ENCODE measurements at places on chromosomes 11 and 22.

DNA sequence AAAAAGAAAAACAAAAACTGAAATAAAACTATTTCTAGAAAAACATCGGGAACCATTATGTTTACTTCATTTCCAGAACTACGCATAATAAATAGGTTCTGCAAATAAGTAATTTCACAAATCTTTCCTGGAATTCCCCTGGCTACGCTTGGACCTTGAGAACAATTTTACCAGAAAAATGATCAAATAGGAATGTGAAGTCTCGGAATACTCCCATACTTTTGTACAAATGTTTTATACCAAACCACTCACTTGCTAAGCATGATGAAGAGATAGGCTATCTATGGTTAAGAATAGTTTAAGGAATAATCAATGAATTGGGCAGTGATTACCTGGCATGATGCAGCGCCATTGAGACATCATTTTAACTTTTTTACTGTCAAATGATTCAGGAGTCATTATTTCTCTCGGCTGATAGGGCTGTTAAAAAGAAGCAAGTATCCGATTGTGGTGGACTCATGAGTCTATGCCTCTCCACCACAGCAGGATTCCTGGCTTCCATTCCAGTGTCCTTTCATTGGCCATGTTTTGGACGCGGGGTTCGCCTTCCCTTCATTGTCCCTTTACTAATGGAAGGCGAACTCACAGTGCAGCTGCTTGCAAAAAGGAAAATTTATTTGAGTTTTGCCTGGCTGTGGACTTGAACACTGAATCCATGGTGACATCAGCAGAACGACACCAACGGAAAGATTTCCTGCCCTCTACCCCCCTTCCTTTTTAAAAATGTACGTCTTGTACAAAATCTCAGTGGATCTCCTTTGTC lies 39.9 kb upstream of the BLID start:
- no peak for DNase-seq

DNA sequence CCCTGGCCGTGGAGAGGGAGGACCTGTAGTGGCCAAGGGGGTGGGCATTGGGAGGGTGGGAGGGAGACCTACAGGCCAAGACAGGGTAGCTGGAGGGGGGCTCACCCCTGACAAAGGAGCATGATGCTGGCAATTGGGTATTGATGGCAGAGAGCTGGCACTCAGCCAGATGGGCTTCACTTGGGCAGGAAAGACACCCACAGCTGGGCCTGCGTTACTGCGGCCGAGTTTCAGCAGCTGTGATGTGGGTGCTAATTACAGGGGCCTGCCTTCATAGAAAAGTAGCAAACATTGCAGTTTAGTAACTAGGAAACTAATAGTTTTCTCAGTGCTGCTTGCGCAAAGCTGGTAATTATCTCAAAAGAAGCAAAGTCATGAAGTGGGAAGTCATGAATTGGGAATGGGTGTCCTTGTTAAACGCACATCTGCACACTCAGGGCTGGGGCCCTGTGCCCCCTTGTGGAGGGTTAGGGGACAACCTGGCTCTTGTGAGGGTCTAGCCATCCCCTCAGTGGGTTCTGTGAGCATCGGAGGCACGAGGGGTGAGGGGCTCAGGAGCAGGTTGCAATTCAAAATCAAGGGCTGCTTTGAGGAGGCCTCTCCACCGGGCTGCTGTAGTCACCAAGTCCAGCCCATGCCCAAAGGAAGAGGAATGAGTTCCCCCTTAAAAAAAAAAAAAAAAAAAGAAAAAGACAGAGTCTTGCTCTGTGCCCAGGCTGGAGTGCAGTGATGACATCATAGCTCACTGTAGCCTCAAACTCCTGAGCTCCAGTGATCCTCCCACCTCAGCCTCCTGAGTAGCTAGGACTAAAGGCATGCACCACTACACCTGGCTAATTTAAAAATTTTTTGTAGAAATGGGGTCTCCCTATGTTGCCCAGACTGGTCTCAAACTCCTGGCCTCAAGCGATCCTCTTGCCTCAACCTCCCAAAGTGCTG lies 24.4 kb upstream of the TXNRD2 start:
- DNase-seq, result peak; percentile 4

- DNase-seq, result no peak
Measured at GRCh38 chr22:46967445-46968358, 205.3 kb downstream of the TBC1D22A start.

- no peak for DNase-seq
Measured at GRCh38 chr11:38553148-38553547, 1955.1 kb upstream of the RAG2 start.

GRCh38 chr22:47107431-47107830 lies 345.0 kb downstream of the TBC1D22A start:
- DNase-seq, result peak; percentile 6

- no peak for DNase-seq
Measured at GRCh38 chr11:35787013-35787504, 124.5 kb downstream of the TRIM44 start.

DNA sequence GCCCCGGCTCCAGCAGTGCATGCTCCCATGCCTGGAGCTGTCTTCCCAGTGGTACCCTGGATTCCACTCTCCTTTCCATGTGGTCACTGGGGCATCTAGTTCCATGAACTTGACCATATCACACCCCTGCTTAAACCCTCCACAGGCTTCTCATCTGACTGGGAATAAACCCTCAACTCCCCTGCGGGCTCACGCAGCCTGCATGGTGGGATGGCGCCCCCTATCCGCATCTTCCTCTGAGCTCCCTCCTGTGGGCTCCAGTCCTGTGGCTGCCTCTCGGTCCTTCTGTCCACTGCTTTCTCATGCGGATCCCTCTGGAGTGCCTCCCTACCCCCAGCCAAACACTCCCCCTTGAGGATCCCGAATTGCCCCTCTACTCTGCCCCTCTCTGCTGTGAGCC lies 41.4 kb upstream of the TTLL12 start:
- peak; percentile 56 for DNase-seq

DNA sequence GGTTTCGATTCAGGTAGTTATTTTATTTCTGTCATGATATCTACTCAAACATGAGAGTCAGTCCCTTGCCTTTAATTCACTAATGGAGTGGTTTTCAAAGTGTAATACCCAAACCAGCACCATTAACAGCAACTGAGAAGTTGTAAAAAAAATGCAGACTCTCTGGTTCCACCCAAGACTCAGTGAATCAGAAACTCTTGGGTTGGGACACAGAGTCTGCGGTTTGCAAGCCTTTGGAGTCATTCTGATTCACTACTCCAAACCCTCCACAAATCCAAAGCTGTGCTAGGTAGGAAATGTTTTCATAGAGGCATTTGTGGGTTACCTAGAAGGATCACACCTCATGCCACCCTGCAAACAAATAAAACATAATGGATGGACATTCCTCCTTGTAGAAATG lies 340.1 kb downstream of the NTM start:
- no peak for DNase-seq

- DNase-seq, result peak; percentile 12
Measured at GRCh38 chr11:64649291-64649697, 58.3 kb downstream of the SLC22A12 start.

- no peak for DNase-seq
Measured at GRCh38 chr22:22343581-22344296, 99.2 kb downstream of the VPREB1 start.

DNA sequence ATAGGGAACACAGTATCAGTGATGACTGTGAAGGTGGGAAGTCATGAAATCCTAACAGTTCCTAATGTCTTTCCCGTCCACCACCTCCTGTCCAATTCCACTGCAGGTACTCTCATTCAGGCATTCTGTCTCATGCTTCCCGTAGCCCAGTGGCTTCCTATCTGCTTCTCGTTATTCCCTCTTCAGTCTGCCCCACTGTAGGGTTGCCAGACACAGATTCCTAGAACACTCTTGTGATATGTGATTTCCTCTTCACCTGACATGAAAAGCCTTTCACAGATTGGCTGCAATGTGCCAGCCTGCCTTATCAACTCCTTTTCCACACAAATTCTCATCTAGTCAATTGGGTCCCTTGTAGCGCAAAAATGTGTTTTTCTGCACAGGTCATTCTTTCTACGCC lies 49.0 kb downstream of the C2CD3 start:
- DNase-seq, result no peak

DNA sequence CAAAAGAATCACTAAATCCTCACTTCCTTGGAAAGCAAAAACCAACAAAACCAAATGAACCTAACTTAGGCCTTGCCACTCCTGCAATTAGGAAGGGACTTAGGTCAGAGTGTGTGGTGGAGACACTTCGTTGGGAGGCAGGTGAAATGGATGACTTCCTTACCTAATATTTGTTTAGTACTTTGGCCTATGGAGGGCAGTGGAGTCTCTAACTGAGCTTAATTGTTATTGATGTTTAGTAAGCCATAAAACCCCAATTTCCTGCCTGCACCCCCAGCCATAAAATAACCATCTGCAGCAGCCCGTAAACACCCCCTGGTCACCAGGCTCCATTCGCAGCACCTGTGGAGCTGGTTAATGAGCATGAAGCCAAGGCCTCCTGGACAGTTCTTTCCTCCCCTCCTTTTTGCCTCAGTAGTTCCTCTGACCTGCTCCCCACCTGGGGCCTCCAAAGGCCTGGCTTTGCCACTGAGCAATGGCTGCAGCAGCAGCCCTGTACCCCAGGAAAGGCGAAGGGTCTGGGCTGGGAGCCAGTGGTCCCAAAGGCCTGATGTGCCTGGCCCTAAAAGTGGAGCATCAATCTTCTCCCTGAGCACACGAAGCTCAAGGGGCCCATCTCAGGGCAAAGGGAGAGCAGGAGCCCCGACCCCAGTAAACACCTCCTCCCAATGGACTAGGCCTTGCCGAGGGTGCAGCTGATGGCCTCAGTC lies 15.6 kb upstream of the SYT13 start:
- DNase-seq, result peak; percentile 45

GRCh38 chr11:104830080-104830479 lies 68.2 kb downstream of the CASP12 start:
- peak; percentile 16 for DNase-seq

DNA sequence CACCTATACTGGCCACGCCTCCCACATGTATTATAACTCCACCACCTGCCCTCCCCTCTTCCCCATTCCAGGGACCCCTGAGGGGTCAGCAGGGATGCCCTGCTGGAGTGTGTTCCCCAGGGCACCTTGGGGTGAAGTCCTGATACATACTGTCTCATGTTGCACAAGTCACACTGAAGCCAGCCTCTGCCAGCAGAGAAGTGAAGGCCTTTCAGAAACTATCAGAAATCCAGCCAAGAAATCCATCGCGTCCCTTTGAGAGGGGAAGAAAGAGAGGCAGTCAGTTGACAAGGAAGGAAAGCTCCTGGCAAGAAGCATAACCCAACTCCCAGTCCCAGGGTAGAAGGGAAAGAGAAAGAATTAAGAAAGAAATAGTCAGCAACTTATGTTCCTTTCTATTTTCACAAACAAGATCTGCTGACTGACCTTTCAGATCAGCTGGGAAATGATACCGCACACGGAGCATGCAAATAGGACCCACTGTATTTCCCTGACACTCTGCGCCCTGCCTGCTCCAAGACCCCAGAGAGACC lies 45.2 kb downstream of the SC5D start:
- no peak for DNase-seq

DNA sequence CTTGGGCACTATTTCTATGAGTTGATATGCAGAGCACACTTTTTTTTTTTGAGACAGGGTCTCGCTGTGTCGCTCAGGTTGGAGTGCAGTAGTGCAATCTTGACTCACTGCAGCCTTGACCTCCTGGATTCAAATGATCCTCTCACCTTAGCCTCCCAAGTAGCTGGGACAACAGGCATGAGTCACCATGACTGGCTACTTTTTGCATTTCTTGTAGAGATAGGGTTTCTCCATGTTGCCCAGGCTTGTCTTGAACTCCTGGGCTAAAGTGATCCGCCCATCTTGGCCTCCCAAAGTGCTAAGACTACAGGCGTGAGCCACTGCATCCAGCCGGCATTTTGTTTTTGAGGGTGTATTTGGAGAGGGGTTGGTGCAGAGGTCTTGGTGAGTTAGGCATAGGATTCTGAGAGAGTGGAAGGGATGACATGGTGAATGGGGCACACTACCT lies 29.9 kb upstream of the MTCH2 start:
- DNase-seq, result no peak

DNA sequence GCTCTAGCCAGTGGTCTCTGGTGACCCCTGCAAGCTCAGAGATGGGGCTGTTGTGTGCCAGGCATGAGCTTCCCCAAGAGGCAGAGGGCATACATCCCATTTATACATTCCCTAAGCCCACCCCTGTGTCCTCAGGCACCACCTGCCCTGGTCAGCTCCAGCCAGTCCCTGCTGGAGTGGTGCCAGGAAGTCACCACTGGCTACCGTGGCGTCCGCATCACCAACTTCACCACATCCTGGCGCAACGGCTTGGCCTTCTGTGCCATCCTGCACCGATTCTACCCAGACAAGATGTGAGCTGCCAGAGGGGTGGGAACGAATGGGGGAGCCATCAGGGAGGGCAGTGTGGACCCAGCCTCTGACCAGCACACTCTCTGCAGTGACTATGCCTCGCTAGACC lies 8.3 kb downstream of the EHBP1L1 start:
- no peak for DNase-seq

DNA sequence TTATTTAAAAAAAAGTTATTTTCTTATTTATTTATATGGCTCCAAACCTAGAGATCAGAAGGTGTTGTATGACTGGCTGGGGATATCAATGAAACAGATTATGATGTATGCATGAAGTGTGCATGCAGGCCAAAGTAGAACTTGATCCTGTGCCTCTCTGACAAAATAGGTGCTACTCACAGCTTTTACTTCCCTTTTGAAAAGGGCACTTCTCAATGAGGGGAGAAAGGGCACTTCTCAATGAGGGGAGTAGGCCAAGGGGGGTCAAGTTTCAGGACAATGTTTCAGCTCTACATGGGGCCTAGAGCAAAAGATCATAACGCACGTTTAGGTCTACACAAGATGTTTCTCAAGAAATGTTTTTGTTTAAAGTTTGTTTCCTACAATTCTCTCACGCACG lies 397.5 kb downstream of the ETS1 start:
- DNase-seq, result no peak

- DNase-seq, result no peak
Measured at GRCh38 chr22:50313600-50313999, 6.2 kb upstream of the PLXNB2 start.

DNA sequence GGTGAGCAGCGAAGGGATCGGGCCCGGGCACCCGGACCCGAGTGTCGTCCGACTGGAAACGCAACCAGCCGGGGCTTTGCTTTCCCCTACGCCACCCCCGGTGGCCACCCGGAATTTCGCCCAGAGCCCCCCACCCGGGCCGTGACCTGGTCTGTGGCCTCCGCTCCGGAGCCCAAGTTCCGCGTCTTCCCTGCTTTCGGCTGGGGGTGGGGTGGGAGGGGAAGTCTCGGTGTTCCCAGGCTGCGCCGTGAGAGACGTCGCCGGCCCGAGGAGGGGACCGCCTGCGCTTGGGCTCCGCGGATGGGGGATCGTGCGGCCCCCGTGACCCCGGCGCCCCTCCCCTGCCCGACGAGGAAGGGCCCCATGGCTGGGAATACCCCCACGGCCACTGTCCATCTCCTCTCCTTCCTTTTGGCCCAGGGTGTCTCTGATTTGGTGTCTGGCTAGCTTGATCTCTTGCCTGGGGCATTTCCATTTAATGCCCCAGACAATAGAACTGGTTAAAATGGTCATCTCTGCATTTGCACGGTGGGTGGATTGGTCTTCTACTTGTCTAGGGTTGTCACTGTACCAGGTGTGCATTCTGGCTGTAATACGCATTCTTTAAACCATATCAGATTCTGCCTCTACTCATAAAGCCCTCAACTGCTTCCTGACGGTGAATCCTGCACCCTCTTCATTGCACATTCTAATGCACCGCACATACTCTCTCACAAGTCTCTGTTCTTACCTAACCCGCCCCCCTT lies 789 bp downstream of the SIK2 start:
- DNase-seq, result peak; percentile 74

GRCh38 chr11:112150517-112150916 lies 13.4 kb downstream of the IL18 start:
- no peak for DNase-seq

- peak; percentile 52 for DNase-seq
Measured at GRCh38 chr11:118170882-118171268, 5.6 kb downstream of the SCN2B start.

All from DMS53 (cell line).